ENCODE measurements at places on chromosomes 3 and 15. TPM values are rescaled to one million over a fixed set of nuclear protein-coding genes. Genes with fewer than 3 reads are reported as not detected.

GPR62 gene
- polyA plus RNA-seq, result 0.02 TPM

PYGO1 gene
- 11.3 TPM for polyA plus RNA-seq

CD200 gene
- 0.22 TPM for polyA plus RNA-seq

CILP gene
- 0.06 TPM for polyA plus RNA-seq

SI gene
- not detected for polyA plus RNA-seq

GNAT1 gene
- not detected for polyA plus RNA-seq

GOLGA6A gene
- polyA plus RNA-seq, result not detected

KCNMB2 gene
- 0.07 TPM for polyA plus RNA-seq

Measured in fibroblast of lung (primary cell).